ENCODE measurements at places on chromosomes 5 and 9.

GRCh38 chr5:78001197-78001596, 225.1 kb upstream of the TBCA start:
- no peak for DNase-seq

DNA sequence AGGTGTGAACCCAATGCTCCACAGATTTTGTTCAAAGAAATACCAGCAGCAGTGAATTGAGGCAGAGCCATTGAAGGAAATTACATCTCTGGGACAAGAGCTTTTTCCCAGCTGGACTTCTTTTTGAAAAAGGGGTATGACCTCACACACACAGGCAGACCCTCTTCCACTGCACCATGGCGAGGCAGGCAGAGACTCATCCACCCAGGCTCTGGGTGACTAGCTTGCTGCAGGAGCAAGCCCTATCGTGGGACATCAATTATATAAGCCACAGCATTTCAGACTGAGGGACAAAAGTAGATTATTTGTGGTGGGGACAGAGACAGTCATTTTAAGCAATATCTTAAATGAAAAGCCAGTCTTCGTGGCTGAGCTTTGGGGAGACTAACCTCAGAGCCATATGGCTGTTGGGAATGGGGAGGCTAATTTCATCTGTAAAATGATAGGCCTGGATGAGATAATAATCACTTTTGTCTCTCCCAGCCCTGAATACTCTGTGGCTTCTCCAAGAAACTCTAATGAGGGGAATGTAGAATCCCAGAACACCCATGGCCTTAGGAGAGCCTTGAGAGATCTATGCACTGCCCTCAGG, 113.1 kb upstream of the TNC start:
- DNase-seq, result no peak

DNA sequence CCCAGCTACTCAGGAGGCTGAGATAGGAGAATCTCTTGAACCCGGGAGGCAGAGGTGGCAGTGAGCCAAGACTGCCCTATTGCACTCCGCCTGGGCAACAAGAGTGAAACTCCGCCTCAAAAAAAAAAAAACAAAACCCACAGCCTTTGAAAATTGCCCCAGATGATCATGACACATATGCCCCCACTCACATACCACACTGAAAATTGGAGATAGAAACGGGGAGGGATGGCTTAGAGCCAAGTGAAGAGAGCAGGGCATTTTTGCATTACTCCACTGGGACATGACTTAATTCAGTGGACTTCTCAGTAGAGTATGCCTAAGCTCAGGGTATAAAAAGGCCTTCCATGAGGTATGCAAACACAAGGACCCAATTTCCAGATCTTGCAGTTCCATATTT, 309.3 kb downstream of the BNC2 start:
- DNase-seq, result no peak

GRCh38 chr9:136372006-136372405, 1.5 kb downstream of the CARD9 start:
- DNase-seq, result no peak

DNA sequence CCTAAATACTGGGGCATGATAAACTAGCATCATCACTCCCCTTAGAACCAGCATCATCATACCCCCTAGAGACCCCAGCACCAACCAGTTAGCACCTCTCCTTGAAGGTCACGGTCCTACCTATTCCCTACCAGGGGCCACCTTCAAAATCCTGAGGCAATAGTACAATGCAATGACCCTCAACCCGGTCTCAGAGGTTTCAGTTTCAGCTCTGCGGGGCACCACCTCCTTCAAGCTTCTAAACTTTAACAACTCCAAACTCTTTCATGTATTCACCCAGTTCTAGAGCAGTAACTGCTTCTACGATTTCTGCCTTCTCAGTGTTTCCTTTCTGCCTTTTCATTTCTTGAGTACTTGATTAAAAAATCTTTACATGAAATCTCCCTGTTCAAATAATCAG, 130.1 kb upstream of the EPB41L4A start:
- DNase-seq, result no peak

DNA sequence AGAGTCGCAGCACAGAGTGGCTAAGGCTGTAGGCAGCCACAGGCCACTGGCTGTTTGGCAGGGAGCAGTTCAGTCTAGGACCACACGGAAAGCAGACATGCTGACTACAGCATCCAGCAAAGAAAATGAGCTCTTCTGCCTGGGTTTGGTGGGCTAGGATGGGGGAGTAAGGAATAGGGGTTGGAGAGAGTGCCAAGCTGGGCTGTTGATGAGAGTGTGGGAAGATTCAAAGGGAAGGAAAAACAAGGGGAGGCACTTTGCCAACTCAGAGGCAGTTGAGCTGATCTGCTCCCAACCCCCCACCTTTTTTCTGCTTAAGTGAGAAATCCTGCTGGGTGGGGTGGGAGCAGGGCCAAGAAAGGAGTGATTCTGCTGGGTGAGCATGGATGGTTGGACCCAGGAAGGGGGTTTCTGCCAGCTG, 35.9 kb downstream of the SVEP1 start:
- DNase-seq, result no peak

GRCh38 chr5:5303242-5303641, 119.2 kb upstream of the ICE1 start:
- no peak for DNase-seq

- DNase-seq, result no peak
Measured at GRCh38 chr5:2143088-2143487, 260.4 kb upstream of the IRX4 start.

DNA sequence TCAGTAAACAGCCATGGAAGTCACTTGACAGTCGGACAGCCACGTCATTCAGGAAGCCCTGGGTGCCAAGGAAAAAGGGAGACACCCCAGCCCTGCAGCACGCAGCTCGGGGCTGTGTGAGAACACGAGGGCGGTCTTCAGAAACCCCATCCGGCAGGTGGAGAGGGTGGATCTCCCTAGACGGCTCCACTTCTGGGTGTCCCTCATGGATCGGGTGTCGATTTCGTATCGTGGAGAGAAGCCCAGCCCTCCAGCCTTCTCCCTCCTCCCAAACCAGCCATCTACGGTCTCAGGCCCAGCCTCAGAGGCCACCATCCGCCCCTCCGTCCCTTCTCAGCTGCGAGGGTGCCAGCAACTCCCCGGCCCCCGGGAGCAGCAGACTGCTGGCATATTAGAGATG, 65.5 kb upstream of the BARHL1 start:
- DNase-seq, result no peak

DNA sequence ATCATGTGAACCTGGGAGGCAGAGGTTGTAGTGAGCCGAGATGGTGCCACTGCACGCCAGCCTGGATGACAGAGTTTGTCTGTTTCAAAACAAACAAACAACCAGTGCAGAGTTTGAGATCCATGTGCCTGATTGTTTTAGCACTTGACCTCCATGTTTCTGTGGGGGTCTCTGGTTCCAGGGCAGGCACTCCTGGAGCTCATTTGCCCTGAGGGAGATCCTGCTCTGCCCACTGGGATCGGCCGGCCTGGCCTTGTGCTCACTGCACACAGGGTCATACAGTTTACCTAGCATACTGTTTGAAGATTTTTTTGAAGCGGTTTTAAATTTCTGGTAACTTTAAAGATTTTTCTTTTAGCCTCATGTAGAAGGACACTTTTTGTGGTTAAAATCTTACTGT, 78.4 kb downstream of the EHMT1 start:
- DNase-seq, result no peak

GRCh38 chr9:95791286-95791685, 84.2 kb upstream of the ERCC6L2 start:
- DNase-seq, result no peak

DNA sequence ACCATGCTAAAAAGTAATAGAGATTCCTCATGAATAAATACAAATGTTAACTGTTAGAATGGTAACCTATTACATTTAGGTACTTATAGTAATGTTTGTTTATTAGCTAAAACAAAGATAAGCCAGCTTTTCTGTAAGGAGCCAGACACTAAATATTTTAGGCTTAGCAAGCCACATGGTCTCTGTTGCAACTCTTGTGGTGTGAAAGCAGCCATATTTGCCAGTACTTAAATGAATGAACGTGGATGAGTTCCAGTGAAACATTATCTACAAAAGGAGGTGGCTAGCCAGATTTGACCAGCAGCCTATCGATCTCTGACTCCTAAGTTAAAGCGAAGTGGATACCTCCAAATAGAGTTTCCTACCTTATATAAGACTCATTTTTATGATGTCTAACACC, 331.6 kb downstream of the CDH12 start:
- no peak for DNase-seq

GRCh38 chr9:136658849-136659535, 3.7 kb upstream of the EGFL7 start:
- DNase-seq, result no peak

GRCh38 chr9:130939405-130940026, 469 bp upstream of the FIBCD1 start:
- DNase-seq, result peak; percentile 17

DNA sequence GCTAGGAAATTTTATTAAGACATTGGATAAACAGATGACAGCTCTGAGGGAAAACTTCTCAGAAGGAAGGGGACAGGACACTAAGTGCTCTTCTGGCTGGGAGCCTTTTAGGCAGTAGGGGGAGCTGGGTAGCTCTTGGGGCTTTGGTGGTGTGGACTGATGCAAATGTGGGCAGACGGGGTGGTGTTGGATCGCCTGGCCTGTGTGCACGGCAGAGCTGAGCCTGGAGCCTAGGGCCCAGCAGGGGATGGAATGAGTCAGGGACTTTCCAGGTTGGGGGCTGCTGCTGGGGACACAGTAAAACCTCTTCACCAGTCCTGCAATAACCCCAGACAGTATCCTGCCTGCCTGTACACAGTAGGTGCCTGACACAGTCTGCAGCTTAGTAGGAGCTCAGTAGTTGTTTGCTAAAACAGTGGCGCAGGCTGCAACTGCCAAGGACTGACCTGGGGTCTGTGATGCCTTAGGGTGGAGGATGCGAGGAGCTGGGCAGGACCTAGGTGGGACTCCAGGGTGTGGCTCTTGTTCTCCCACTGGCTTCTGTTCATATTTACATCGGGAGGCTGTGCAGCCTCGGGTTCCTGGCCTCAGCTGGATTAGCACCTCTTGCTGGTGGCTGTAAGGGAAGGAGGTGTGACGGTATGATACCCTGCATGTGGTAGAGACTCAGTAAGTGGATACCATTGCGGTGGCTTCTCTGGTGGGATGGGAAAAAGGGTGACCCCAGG, 83.8 kb downstream of the DAB2IP start:
- peak; percentile 11 for DNase-seq

GRCh38 chr9:93531374-93531773, 45.0 kb upstream of the PHF2 start:
- DNase-seq, result no peak

GRCh38 chr9:70484232-70485130, 70.0 kb upstream of the KLF9 start:
- peak; percentile 10 for DNase-seq
